ENCODE measurements at places on chromosomes 3 and 15.

- DNase-seq, result no peak
Measured at GRCh38 chr15:39432912-39433348, 147.9 kb upstream of the THBS1 start.

- no peak for DNase-seq
Measured at GRCh38 chr3:170204023-170204472, 18.2 kb upstream of the PRKCI start.

DNA sequence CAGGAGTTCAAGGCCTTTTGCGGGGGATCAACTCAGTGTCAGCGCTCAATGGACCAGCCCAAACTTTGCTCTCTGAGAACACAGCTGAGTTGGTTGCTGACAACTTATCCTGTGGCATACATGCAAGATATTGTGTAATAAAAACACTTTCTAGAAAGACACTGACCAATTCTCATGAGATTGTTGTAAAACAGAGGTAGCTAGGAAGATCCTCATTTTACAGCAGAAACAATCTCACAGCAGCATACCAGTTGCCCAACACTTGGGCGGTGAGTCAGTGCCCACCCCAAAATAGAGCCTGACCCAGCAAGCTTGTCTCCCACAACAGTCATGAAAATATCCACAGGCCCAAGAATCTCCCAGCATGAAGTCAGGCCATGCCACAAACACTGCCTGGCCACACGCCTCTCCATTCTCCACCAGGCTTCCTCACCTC, 18.2 kb downstream of the KLHL6 start:
- DNase-seq, result no peak

DNA sequence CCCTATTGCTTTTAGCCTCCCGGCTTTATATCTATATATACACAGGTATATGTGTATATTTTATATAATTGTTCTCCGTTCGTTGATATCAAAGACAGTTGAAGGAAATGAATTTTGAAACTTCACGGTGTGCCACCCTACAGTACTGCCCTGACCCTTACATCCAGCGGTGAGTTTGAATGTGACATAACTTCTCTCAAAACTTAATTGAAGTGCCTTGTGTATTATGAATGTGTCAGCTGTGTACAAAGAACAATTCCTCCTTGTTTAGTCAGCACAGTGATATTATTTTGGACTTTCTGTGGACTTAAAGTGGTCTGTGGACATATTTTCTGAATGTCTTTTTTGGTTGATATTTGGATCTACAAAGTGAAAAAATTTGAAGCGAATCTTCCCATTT, 220 bp downstream of the TP63 start:
- DNase-seq, result no peak

- DNase-seq, result no peak
Measured at GRCh38 chr15:100309109-100310040, 32.4 kb downstream of the ADAMTS17 start.
